ENCODE measurements at places on chromosomes 7 and 10. TPM values are rescaled to one million over a fixed set of nuclear protein-coding genes. Genes with fewer than 3 reads are reported as not detected.

The C10orf67 gene
- polyA plus RNA-seq = not detected

The HOXA1 gene
- 0.24 TPM for polyA plus RNA-seq

The FRA10AC1 gene
- 5.9 TPM for polyA plus RNA-seq

The TAS2R5 gene
- polyA plus RNA-seq = 0.33 TPM

The PDE6C gene
- polyA plus RNA-seq = not detected

The FOXP2 gene
- polyA plus RNA-seq = not detected

The WDFY4 gene
- 78.7 TPM for polyA plus RNA-seq

The AGAP4 gene
- polyA plus RNA-seq = 2.8 TPM

The GIMAP7 gene
- polyA plus RNA-seq = 24.1 TPM

The TLL2 gene
- 0.41 TPM for polyA plus RNA-seq

The PNLIP gene
- not detected for polyA plus RNA-seq

The HECW1 gene
- polyA plus RNA-seq = not detected

Measured in IgD-negative memory B cell (primary cell).